Mucosa of descending colon (tissue), 3 donors: ENCODE measurements at places on chromosomes 4 and X. TPM values are rescaled to one million over a fixed set of nuclear protein-coding genes. Genes with fewer than 3 reads are reported as not detected.

DNA sequence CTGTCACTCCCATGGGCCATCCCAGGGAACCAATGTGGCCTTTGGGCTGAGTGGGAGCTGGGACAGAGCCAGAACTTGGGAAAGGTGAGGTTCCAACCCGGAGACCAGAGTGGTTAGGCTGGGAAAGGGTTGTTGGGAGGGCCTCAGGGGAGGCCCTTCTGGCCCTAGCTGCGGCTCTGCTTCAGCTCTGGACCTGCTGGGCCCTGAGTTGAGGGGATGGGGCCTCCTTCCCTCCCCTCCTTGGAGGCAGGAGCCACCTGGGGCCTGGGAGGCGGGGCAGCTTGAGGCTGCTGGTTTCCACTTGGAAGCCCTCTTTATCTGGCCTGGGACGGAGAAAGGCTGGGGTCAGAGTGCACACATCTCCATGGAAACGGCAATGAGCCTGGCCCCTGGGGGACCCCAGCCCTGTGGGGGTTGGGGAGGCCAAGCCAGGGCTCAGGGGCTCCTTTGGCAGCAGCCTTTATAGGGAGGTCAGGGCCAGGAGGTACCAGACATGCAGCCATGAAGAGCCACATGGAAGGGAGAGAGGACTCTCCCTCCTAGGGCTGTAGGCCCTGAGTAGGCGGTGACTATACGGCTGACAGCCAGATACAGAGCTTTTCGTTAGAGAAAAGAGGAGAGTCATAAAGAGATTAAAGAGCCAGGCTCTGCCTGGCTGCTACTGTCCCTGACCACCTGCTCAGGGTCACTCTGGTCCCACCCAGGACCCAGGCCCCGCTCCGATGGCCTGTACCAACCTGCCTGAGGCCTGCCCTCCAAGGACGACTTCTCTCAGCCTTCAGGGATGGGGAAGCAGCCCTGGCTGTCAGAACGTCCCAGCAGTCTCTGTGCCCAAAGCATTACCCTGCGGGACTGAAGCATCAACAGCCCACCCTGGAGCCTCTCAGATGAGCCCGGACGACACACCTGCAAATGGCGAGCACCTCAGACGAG lies 6.9 kb upstream of the NSD2 start:
- no peak for DNase-seq

GRCh38 chr4:139913995-139914598 lies 239.9 kb downstream of the MAML3 start:
- DNase-seq, result no peak

The ACSL1 gene
- total RNA-seq, result 51.4 TPM

GRCh38 chr4:168883513-168883912 lies 126.5 kb downstream of the CBR4 start:
- DNase-seq, result no peak

DNA sequence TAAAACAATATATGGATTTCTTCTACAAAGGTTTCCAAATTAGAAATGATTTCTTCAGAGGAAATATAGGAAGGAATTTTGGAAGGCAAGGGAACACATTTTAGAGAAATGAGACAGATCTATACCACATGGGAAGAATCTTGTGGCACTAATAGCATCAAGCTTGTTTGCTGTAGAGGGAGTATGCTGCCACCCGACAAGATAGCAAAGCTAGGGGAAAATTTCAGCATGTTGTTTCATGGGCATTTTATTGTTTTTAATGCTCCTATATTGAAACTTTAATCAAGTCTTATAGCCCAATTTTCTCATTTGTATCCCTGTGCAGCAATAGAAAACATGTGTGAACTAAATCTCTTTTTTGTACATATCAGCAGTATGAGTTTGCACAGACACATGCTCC lies 551.7 kb upstream of the INTU start:
- no peak for DNase-seq

DNA sequence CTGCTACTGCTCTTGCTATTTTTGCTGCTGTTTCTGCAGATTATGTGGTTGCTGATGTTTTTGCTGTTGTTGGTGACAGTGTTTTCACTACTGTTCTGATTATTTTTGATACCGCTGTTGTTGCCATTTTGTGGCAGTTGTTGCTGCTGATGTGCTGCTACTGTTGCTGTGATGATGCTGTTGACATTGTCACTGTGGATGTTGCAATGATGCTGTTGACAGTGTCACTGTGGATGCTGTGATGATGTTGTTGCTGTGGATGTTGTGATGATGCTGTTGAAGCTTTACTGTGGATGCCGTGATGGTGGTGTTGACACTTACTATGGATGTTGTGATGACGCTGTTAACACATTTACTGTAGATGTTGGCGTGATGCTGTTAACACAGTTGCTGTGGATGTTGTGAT lies 180.3 kb downstream of the EVC2 start:
- DNase-seq, result no peak

DNA sequence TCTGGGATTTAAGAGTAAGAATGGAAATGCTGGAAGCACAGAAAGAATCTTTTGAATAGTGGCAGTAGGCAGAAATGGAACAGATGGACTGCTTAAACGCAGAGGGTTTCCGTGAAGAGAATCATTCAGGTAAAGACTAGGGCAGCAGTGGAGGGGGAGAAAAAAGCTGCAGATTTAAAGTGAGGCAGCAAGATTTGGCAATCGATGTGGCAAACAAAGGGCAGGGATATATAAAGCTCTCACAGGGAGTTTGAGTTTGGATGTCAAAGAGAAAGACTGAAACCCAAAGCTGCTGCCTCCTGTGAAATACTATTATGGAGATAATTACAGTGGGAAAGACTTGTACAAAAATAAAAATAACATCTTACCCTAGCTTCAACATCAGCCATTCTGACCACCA lies 384.0 kb downstream of the CENPC start:
- DNase-seq, result no peak

The RENBP gene
- 10.2 TPM for total RNA-seq

GRCh38 chr4:25069014-25069413 lies 38.3 kb upstream of the LGI2 start:
- no peak for DNase-seq

DNA sequence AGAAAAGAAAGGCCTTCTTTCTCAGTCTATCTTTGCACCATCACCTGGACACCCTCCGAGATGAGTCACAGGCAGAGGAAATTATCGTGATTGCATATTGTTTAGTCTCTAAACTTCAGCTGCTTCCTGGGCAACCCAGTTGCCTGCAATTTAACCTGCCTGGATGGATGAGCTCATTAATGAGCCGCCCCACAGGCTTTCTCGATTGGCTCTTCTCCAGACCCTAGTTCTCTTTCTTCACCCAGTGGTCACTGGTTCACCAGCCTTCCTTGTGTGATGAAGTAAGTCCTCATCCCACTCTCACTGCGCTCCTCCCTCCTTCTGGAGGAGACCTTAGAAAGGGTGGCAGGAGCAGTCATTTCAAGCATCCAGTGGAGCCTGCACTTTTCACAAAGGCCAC lies 94.4 kb downstream of the SOWAHB start:
- DNase-seq, result no peak

GRCh38 chrX:262381-262909 lies 18.7 kb upstream of the PLCXD1 start:
- no peak for DNase-seq

DNA sequence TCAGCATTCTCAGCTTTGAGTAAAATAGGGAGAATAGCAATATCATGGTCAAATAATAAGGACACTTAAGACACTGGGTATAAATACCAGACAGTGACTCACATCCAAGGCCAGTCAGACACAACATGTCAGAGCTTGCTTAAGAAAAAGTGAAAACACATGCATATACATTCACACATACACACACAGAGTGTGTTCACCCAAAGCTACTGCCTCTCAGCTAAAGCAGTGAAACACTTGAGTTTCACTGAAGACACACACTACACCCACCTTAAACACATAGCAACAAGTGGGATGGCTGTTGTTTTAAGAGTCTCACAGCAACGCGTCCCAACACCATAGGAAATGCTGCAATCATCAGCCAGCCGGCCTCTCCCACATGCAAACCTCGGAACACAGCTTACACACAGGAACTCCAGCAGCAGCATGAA lies 14.4 kb downstream of the SHROOM4 start:
- DNase-seq, result peak; percentile 10

DNA sequence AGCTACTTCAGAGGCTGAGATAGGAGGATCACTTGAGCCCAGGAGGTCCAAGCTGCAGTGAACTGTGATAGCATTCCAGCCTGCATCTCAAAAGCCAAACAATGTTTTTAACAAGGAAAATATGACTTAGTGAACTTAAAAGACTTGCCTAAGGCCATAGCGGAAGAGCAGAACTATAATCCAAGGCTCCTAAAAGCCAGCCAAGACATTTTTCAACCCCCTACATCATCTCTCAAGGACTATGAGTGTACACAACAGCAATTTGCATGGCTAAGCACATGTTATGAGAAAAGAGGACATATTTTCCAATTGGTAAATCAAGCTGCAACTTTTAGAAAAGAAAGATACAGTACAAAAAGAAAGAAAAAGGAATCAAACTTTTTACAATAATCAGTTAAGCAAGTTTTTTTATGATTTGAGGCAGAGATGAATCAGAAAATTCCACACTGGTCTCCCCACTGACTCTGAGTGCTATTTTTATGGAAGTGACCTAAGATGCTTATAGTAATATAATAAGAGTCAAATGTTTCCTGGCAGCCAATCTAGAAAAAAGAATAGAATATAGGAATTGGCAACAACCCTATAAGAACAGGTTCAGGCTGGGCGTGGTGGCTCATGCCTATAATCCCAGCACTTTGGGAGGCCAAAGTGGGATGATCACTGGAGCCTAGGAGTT lies 9.8 kb upstream of the ACOT9 start:
- DNase-seq, result no peak

The RPA4 gene
- total RNA-seq, result 1.3 TPM

The SLC2A9 gene
- total RNA-seq, result 8.9 TPM

- DNase-seq, result no peak
Observed at GRCh38 chr4:24248674-24249630, 335.4 kb downstream of the DHX15 start.

DNA sequence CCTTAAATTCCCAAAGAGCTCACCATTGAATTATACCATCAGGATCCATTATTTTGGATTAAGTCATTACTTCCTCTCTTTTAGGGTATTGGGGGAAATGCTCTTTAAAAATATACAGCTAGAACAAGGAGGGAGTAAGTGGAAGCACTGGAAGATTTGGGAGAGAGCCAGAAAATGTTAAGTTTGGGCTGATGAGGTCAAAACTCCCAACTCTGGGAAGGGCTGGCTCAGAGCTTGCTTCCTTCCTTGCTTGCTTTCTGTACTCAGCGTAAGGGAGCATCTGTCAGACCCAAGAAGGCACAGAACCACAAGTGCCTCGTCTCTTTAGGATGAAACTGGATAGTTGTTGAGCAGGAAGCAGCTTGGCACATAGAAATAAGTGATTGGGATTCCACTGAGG lies 138.2 kb downstream of the GUCY2F start:
- no peak for DNase-seq

The GLRA3 gene
- total RNA-seq, result not detected

DNA sequence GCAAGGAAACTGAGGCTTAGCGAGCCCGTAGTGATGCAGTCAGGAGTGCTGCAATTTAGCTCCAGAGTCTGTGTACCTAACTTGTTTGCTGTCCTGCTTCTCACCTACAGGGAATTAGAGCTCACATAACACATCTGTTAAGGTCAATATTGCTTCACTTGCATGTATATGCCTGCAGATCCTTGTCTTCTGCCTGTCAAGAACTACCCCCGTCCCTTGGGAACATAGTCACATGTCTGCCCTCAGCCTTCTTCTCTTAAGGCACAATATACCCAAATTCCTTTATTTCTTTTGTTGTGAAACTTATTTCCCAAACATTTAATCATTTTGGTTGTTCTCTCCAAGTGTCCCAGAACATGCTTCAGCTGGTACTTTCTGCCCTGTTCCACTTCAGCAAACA lies 103.3 kb upstream of the LEF1 start:
- no peak for DNase-seq

DNA sequence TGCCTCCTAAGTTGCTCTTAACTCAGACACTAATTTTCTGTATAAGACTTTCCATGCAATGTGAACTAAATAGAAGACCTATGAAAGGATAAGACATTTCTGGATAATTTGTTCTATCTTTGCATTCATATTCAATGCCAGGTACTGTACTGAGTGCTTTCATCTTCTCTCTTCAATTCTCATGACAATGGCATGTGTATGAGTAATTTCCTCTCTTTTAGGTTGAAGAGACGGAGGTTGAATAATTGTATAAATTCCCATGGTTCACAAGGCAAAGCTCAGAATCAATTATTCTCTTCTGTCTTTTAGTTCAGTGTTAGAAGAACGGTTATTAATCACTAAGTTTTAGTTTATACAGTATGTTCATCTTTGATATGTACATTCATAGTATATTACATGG lies 29.3 kb upstream of the CFAP299 start:
- no peak for DNase-seq

DNA sequence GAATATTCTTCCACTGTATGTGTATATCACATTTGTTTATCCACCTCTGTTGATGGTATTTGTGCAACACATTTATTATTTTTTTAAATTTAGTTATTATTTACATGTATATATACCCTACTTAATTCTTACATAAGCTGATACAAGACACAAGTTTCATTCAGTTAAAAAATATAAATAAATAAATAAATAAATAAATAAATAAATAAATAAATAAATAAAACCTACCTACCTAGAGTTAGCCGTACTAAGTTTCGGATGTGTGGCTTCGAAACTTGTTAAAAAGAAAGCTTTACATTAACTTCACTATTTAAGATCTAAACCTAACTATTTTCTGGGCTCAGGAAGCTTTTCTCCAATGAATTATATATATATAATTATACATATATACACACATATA lies 23.3 kb upstream of the REPS2 start:
- no peak for DNase-seq

- no peak for DNase-seq
Observed at GRCh38 chr4:133584714-133585113, 435.6 kb downstream of the PCDH10 start.

DNA sequence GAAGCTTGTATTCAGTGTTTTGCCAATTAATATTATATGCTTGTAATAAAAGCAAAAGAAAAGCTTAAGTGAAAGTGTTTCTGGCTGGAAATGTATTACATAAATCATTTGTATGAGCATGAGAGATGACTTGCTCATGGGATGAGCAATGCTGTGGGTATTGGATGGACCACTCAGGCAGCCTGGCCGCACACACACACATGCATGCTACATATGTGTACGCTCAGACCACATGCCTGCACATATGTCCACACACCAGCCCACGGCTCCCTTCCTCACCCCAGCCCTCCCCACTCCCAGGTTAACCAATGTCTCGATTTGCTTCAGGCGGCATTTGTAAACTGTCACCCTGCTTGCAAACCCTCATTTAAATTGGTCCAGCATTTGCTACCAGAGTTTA lies 55.9 kb downstream of the CPLX1 start:
- no peak for DNase-seq

DNA sequence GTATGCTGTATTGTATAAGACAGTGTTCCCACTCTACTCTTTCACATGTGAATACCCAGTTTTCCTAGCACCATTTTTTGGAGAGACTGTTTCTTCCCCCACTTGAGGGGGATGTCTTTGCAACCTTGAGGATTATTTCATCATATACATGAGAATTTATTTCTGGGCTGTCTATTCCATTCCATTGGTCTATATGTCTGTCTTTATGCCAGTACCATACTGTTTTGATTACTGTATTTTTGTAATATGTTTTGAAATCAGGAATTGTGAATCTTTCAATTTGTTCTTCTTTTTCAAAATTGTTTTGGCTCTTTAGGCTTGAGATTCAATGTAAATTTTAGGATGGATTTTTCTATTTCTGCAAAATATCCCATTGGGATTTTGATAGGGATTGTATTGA lies 15.8 kb upstream of the LHFPL1 start:
- DNase-seq, result no peak

The AP1AR gene
- total RNA-seq, result 51.5 TPM

The FAM133A gene
- total RNA-seq, result 0.14 TPM
